Stimulated activated CD8-positive, alpha-beta memory T cell treated with anti-CD3 and anti-CD28 coated beads, Interleukin-4, amount 100 ng/mL, for 48 hours (primary cell): ENCODE measurements at places on chromosomes 1 and 21.

- DNase-seq, result no peak
Observed at GRCh38 chr1:24486331-24487065, 16.1 kb upstream of the RCAN3 start.

DNA sequence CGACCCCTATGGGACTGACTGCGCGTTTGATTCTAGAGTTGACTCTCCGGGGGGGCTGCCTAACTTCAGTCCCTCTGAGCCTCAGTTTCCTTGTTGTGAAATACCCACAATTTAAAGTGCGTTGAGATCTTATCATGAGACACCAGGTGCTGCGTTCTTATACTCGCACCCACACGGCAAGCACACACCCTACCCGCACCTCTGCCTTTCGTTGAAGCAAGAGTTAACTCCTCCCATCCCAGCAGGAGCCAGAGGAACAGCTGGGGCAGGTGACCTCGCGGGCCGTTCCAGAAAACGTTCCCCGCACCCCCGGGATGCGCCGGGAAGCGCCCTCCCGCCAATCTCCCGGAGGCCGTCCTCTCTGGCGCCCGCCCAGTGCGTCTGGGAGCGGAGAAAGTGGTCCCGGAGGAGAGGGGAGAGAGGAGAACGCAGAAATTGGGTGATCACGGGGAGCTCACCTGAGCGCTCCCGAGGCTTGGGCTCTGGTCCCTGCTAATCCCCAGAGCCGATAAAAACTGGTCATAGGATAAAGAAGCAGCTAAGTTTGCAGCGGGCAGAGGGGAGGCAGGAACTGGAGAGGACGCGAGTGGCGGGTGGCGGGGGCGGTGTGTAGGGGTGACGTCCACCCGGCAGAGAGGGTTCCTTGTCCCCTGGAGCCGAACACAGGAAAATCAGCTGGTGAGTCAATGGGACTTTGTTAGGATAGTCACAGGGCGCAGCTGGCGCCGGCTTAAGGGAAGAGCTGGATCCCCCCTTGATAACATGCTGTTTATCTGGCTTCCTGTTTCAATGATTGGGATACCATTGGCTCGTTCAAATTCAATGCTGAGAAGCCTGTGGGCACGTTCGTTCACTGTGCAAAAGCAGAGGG lies 869 bp downstream of the NAV1 start:
- DNase-seq, result no peak

DNA sequence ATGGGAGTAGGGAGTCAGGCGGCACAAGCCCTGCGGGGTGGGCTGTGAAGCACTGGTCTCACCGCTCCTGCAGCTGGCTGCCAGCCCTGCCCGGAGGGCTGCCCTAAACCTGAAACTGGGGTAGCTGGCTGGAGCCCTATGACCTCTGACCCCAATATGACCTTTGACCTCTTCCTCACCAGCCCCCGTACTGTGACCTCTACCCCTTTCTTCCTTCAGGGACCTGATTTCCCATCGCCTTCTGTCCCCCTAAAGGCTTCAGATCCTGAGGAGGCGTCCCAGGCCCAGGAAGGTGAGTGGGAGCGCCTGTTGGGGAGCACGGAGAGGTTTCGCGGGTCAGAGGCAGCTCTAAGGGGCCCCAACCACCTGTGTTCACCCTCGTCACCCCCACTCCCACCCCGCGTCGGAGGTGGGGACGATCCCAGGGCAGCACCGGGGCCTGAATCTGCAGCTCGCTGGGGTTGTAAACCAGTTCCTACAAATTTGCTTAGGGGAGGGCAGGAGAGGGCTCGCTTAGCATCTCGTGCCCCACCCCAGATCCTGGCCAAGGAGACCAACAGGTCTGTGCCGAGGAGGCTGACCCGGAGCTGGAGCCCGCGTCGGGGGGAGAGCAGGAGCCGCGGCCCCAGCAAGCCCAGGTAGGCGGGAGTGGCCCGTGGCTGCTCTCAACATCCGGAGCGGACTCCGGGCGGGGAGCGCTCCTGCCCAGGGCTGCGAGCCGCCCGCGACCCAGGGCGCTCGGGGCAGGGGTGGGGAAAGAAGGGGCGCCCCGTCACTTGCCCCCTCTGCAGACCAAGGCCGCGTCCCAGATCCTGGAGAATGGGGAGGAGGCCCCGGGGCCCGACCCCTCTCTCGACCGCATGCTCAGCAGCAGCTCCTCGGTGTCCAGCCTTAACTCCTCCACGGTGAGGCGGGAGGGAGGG lies 7.3 kb downstream of the SYTL1 start:
- DNase-seq, result no peak

DNA sequence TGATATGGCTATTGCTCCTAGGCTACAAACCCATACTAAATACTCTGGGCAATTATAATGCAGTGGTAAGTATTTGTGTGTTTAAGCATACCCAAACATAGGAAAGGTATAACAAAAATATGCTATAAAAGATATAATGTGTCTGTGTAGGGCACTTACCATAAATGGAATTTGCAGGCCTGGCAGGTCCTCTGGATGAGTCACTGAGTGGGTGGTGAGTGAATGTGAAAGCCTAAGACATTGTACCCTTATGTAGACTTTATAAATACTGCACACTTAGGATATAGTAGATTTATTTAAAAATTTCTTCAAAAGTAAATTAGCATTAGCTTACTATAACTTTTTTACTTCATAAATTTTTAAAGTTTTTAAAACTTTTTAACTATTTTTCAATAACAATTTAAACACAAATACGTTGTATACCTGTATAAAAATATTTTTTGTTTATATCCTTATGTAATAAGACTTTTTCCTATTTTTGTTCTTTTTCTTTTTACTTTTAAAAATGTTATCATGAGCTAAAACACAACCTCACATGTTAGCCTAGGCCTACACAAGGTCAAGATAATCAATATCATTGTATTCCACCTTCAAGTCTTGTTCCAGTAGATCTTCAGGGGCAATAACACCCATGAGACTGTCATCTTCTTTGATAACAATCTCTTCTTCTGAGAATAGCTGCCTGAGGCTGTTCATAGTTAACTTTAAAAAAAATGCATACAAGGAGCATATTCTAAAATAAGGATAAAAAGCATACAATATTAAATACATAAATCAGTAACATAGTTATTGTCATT lies 306.3 kb upstream of the RGS18 start:
- DNase-seq, result no peak

DNA sequence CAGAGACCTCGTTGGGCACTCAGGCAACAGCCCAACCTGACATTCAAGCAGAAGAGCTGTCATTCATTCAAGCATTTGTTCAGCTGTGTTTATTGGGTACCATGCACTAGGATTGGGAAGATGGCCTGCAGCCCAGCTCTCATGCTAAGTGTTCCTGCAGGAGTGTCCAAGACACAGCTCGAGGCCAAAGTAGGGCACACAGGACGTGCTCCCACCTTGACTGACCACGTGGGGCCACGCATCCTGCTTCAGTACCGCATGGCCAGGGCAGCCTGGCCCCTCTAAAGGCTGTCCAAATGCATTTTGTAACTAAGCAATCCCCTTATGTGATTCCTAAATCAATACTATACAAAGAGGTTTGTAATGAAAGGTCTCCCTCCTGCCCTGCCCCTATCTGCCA lies 9.7 kb downstream of the PYCR2 start:
- no peak for DNase-seq

DNA sequence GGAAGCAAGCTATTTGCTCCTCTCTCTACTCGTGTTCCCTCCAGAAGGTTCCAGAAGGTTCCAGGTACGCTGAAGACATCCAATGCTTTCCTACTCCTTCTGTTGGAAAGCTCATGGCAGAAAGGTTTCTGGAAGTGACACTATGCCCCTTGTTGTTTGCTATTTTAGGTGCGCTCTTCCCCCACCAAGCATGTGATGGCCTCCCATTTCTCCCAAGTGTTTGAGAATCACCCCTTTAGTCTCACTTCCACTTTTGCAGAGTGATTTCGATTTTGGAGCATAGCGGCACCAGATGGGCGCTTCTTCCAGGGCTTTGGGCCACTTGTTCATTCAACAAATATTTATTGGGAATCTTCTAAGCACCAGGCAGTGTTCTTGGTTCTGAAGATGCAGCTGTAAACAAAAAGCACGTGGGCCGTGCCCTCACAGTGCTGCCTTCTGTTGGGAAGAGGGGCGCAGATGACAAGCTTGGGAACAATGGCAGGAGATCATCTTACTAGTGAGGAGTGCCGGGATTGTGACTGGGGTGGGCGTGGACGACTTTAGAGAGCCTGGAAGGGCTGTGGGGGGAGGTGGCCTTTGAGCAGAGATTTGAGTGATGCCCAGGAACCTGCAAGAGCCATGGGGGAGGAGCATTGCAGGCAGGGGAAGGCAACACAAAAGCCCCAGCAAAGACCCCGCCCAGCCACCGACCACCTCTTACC lies 43.0 kb upstream of the TARDBP start:
- DNase-seq, result no peak

DNA sequence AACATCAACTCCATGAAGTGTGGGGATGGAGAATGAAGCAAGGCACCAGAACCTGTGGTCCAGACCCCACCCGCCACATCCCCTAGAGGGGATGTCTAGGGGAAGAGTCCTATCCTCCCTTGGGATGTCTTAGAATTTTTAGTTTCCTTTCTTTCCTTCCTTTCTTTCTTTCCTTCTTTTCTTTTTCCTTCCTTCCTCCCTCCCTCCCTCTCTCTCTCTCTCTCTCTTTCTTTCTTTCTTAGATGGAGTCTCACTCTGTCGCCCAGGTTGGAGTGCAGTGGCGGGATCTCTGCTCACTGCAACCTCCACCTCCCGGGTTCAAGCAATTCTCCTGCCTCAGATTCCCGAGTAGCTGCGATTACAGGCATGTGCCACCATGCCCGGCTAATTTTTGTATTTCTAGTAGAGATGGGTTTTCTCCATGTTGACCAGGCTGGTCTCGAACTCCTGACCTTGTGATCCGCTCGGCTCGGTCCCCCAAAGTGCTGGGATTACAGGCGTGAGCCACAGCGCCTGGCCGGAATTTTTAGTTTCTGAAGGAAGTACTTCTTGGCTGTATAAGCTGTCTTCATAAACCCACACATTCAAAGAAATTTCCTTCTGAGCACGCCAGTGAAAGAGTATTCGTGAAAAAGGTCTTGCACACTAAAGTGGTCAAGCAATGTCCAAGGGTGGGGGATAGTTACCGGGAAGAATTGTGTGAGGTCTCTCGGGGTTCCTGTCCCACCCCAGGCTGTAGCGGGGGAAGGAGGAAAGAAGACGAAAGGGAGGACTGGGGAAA lies 20.8 kb upstream of the LEFTY2 start:
- DNase-seq, result no peak

GRCh38 chr1:109391626-109392025 lies 6.1 kb downstream of the SORT1 start:
- DNase-seq, result no peak

GRCh38 chr1:155136748-155137147 lies 1.1 kb downstream of the SLC50A1 start:
- DNase-seq, result no peak

DNA sequence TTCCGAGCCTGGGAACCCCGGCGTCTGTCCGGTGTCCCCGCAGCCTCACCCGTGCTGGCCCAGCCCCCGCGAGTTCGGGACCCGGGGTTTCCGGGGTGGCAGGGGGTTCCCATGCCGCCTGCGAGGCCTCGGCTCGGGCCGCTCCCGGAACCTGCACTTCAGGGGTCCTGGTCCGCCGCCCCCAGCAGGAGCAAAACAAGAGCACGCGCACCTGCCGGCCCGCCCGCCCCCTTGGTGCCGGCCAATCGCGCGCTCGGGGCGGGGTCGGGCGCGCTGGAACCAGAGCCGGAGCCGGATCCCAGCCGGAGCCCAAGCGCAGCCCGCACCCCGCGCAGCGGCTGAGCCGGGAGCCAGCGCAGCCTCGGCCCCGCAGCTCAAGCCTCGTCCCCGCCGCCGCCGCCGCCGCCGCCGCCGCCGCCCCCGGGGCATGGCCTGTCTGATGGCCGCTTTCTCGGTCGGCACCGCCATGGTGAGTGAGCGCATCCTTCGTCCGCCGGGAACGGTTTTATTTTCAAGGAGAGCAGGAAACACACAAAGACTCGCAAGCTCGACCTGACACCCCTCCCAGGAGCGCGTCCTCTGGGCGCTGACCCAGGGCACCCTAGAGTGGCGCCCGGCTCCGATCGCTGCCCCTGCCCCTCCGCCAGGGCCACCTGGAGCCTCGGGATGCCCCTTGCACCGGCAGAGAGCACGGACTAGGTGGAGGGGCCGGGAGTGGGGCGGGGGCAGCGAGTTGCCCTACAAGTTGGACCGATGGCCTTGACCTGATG lies at the start of gene ABCG1:
Gene ABCG1 (plus strand): TSS at position 305 of the 770 bp plus-strand sequence. CDS start 123 bp downstream, at position 428.
- DNase-seq, result peak; percentile 65

GRCh38 chr1:247854899-247855545 lies 2.0 kb upstream of the TRIM58 start:
- DNase-seq, result no peak

- DNase-seq, result peak; percentile 85
Observed at GRCh38 chr21:25735646-25736597, 1.1 kb downstream of the GABPA start.

DNA sequence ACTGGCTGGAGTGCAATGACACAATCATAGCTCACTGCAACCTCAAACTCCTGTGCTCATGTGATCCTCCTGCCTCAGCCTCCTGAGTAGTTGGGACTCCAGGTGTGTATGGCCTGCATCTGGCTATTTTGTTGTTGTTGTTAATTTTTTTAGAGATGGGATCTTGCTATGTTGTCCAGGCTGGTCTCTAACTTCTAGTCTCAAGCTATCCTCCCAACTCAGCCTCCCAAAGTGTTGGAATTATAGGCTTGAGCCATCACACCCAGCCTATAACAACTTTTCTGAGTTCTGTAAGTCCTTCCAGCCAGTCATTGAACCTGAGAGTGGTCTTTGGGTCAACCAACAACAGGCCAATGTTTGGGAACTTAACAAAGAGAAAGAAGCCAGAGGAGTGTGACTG lies 11.2 kb upstream of the PGBD2 start:
- no peak for DNase-seq

- DNase-seq, result no peak
Observed at GRCh38 chr1:24415910-24416665, 486 bp downstream of the NIPAL3 start.

GRCh38 chr21:26003404-26003803 lies 167.2 kb downstream of the APP start:
- DNase-seq, result no peak

DNA sequence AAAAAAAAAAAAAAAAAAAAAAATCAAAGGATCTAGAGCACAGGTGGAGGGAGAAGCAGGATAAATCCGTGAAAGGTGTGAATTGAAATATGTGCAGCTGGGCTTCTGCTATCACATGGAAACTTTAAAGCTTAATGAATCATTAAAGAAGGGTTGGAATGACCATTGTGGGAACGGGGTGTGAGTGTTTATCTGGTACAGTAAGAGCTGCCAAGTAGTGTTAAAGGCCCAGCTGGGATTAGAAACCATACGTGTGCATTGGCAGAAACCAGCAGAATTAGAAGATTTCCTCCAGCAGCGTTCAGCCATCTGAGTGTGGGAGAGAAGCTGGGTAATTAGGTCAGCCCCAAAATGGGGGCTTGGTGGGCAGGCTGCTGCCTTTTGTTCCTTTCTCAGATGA lies 13.5 kb downstream of the FALEC start:
- DNase-seq, result no peak

- no peak for DNase-seq
Observed at GRCh38 chr1:206872139-206872538, 6.7 kb downstream of the IL20 start.

GRCh38 chr1:41013796-41014195 lies 7.7 kb downstream of the SLFNL1 start:
- no peak for DNase-seq

- no peak for DNase-seq
Observed at GRCh38 chr1:245462161-245462560, 307.4 kb downstream of the KIF26B start.

- DNase-seq, result no peak
Observed at GRCh38 chr21:43585924-43586413, 73.3 kb downstream of the HSF2BP start.
